ENCODE measurements at places on chromosomes 4 and X.

DNA sequence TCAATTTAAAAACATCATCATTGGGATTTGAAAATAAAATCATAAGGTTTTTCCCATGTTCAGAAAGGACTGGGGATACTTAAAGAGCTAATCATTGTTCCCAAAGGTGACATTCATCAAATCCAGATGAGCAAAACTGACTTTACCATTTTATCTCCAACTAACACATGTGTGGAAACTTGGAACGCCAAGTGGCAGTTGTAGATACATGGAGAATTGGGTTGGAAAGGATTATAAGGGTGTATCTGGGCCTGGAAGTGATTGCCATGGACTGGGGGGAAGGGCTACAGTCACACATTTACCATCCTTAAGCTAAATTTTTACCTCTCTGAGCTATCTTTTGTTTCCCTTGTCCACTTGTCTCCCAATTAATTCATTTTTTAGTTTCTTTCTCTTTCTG is 203.4 kb downstream of the SLC39A8 start:
- DNase-seq, result no peak

DNA sequence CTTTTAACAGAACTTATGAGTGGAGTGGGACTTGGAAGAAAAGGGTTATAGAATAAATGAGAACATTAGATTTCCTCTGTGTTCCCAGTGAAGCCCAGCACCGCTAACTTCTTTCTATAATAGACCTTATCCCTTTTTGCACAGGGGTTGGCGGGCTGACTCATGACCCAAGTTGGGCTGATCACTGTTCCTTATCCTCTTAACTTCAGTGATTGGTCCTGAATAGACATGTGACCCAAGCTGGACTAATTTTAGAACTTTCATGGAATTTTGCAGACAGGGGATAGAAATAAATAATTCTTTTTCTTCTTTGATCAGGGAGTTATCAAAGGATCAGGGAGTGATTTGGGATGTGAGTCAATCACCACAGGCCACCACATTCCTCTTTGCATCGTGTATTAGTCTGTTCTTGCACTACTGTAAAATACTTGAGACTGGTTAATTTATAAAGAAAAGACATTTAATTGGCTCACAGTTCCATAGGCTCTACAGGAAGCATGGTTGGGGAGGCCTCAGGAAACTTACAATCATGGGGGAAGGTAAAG is 75.9 kb downstream of the UCHL1 start:
- no peak for DNase-seq

GRCh38 chrX:50606300-50606950 is 135.8 kb upstream of the DGKK start:
- DNase-seq, result no peak

GRCh38 chr4:144633215-144633614 is 12.7 kb upstream of the HHIP start:
- DNase-seq, result no peak

DNA sequence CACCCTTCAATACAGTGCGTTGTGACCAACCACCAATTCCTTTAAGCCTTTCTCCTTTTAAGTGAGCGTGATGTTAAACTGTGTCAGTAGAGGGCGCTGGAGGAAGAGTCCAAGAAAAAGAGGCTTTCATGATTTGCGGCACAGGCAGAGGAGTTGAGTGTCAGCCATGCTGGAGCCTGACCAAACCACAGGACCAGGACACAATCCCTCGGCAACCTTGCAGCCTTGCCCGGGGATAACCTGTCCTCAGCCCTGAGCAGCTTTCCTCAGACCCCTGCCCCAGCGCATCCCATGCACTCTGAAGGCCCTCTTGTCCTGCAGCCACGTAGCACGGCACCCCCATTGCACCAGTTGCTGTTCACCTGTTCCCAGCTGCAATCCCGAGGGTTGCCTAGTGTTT is 53.5 kb upstream of the SMIM31 start:
- DNase-seq, result no peak
